GM19239 (cell line): ENCODE measurements at places on chromosomes 6 and 20.

DNA sequence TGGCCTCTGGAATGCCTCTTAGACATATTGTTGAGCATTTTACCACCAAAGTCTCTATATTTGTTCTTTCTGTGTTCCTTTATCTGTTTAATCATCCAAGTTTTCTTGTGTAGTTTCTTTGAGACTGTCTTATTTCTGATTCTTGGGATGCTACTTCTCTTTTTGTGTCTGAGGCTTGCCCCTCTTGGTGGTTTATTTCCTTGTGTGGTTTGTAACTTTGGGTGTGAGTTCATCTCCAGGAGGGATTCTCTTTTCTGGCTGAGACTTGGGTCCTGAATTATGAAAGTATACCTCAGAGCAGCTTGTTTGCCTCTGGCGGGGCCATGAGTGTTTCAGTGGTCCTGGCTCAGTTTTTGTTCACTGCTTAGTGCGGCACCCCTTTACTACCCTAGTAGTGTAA, 33.9 kb downstream of the PPARD start:
- DNase-seq: no peak

GRCh38 chr6:160337301-160337700, 10.9 kb upstream of the SLC22A3 start:
- no peak for DNase-seq

DNA sequence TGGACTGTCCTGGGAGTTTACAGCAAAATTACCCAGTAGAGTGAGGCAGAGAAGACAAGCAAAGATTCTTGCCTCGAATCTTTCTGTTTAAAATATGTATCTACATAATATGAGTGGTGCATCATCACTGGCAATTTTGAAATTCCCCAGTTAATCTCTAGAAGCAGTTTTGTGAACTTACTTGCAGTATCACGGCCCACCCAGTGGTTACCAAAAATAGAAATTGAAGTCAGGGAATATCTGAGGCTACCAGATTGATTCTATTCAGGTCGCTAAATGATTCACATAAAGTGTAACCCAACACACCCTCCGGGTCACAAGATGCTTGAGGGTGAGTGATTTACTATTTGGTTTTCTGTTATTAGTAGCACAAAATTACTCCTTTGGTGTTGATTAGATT, 111.9 kb downstream of the PPP1R14C start:
- no peak for DNase-seq

GRCh38 chr20:54108326-54108642, 37.9 kb upstream of the BCAS1 start:
- no peak for DNase-seq

DNA sequence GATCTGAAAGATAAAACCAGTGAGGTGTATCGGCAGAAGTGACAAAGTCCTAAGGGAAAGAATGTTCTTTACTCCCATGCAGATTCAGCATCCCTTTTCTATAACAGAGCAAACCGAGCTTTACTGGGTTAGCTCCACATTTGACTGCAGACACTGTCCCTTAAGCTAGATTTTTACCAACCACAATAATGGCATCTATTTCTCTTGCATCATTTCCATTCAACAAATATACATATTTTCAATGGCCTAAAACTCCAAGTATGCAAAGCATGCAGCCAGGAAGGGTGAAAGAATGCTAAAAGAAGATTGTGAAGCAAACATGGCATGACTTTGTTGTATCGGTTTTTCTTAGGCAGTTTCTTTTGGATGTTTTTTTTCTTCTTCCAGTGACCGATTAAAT, 255.4 kb downstream of the OGFRL1 start:
- DNase-seq: no peak

DNA sequence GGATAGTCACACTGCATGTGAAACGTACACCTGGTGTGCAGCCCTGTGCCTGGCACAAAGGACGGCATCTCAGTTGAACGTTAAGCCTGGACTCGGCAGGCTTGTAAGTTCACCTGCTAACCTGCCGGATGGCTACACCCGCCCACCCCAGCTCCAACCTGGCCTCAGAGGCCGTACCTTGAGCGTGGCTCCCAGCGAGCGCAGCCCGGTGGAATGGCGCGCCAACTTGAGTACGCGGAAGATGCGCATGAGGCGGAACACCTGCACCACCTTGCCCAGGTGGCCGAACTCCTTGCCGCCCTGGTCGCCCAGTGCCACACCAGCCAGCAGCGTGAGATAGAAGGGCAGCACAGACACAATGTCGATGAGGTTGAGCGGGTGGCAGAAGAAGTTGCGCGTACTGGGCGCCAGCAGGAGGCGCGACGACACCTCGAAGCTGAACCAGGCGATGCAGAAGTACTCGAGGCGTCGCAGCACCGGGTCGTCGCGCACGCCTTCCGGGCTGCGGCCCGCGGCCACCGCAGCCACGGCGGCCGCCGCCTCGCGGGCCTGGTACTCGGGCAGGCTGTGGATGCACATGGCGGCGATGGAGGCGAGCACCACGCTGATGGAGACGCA, 3.3 kb downstream of the KCNS1 start:
- no peak for DNase-seq

- no peak for DNase-seq
Measured at GRCh38 chr6:14120546-14120945, 3.0 kb downstream of the CD83 start.

- DNase-seq: no peak
Measured at GRCh38 chr20:57582432-57583288, 21.8 kb downstream of the PCK1 start.

DNA sequence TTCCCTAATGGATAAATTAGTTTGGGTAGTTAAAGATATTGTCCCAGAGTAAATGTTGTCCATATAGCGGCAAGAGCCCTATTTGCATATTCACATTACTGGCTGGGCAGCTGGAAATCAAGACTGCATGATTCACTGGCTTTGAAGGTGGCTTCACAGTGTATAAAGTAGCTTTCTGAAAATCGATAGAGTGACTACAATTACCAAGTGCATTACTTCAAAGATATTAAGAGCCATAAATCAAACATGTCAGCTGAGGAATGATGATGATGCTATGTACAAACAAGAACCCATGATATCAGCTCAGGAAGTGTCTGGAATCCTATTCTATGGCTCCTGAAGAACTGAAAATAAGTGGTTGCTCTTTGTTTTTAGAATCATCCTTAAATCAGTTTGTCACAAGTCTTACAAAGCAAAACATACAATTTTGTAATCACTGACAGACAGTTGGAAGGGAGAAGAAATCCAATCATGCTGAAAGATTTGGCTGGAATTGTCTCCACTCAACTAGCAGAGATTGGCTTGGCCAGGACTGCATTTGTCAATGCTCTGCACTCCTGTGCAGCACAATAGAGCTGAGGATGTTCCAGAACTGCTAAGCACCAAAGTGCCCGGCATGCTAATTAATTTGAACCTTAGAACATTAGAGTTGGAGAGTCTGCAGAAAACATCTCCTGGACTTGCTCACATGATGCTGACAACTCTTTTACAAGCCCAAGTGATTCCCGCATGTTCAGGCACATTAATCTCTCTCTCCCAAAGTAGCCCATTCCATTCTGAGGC, 77.9 kb upstream of the B3GAT2 start:
- DNase-seq: no peak

DNA sequence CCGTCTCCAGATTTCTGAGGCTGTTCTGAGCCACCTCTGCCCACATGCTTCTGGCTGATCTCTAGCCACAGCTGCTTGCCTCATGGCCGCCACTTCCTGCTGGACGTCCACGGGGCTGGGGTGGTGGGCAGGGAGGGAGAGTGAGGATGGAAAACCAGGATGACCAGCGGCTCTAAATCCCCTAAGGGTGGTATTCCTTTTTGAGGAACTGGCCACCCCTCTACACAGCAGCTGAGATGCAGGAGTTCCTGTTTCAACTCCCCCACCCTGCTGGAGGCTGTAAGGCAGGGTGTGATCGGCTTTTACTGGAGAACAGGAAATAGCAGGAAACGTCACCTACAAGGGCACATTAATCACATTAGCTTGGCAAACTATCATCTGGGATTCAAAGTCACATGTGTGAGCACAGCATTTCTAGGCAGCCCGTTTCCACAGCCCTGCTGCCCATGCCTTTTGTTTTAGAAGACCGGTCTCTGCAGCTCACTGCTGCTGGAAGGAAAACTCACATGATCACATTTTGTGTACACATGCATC, 181.6 kb upstream of the ECI2 start:
- no peak for DNase-seq

GRCh38 chr20:60108397-60108796, 150.2 kb downstream of the CDH26 start:
- DNase-seq: no peak

- no peak for DNase-seq
Measured at GRCh38 chr20:53918949-53919361, 151.4 kb downstream of the BCAS1 start.

DNA sequence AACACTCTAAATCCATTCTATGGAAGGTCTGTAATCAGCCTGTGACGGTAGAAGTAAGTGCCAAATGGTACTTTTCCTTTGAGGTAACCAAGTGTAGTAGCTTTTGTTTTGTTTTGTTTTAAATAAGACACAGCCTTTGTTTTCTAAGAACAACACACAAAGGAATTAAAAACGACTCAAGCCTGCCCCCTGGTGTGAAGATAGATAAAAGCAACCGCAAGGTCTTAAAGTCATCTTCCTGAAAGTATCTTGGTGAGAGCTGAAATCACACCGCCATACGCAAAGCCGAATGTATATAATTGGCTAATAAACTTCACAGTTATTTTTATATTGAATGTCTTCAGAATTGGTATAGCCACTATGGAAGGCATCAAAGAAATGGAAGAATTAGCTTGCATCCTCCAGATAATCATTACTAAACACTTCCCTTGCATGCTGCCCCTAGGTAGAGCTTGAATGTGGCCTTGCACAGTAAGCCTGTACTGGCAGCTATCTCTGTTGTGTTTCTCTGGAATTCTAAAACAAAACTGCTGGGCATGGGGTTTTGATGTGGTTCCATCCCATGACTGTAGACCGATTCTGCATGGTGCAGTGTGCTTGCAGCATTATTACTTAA, 95.6 kb downstream of the LAMP5 start:
- no peak for DNase-seq

DNA sequence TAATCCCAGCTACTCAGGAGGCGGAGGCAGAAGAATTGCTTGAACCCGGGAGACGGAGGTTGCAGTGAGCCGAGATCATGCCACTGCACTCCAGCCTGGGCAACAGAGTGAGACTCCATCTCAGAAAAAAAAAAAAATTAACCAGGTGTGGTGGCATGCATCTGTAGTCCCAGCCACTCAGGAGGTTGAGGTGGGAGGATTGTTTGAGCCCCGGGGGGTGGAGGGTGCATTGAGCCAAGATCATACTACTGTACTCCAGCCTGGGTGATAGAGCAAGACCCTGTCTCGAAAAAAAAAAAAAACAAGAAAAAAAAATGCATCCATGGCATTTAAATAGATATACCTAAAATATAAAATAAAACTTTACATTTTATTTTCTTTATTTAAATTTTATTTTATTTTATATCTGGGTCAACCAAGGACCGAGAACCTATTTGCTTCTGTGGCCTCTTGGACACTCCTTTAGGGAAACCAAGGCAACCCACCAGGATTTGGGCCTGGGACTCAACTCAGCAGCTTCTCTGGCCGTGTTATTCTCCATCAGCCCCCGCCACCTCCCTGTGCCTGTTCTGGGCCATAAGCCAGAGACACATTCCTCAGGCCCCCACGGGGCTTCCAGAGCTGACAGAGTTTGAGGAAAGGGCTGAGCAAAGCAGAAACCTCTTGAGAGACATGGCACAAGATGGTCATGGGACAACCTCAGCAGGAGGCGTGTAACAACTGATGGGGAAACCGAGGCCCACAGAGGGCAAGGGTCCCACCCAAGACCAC, 6.2 kb downstream of the SNTA1 start:
- DNase-seq: no peak
